ENCODE measurements at places on chromosomes 13 and 19. TPM values are rescaled to one million over a fixed set of nuclear protein-coding genes. Genes with fewer than 3 reads are reported as not detected.

DNA sequence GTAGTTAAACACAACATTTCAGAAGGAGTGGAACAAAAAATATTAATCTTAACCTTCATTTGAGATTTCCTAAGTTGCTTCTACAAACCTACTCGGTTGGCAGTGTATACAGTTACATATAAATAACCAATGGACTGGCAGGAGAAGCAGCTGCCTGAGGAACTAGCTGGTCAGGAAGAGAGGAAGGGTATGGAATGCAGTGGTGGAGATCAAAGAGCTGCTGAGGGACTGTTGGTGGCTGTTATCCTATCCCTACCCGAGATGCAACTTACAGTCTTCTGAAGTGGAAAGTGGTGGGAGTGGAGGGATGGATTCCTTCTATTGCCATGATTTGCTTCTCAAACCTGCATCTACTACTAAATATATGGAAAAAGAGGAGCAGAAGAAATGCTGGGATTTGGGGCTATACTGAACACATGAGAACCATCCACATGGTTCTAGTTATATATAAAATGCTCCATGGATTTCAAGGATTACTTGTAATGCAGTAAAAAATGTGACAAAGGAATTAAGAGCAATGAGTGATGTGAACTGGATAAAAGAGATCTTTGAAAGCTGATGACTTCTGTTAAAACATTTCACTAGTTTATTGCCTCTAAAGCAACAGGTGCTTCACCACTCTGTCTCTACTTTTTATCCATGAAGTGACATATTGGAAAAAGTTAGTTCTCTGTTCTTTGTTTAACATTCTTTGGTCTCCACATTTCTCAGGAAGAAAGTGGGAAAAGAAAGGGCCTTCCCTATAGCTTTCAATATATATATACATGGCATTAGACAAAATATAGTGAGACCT lies 29.9 kb downstream of the MICU2 start:
- no peak for DNase-seq

DNA sequence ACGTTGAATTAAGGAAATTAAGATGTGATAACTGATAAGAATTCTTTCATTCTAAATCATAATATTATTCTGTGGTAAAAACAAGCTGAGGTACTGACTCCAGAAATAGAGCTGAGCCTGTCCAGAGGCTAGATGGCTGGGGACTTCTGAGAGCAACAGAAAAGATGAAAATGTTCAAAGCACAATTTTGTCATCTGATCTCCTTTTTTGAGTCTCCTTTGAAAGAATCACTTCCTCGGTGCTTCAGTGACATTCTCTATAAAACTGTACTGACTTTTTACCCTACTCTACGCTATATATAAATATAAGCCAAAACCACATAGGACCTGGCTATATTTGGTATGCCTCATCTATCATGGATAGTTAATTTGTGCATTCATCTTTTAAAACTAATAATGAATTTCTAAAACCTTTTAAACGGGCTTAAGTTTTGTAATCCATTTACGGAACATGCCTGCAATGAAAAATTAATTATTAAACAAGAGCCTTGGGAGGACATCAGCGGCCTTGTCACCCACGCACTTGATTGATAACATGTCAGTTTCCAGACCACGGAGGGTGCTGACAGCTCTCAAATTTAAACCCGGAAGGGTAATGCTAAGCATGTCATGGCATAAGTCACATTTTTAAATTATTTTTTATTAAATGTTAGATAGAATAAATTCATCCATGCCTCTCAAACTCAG lies 235.5 kb downstream of the PCDH9 start:
- DNase-seq = no peak

DNA sequence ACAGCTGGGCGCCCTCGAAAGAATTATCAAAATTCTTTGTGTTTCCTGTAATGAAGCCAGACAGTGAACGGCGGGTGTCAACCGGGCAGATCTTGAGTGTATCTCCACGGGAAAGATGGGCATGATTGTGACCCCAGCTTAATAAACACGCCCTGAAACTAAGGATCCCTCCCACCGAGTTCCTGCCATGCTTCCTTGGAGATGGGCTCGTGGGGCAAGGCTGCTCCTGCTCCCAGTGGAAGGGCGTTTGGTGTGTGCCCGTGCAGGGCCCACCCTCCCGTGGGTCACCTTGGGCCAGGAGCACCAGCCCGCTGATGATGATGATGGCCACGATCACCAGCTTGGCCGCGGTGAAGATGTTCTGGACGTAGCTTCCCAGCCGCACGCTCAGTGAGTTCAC lies 7.4 kb downstream of the SLC7A9 start:
- DNase-seq = no peak

GRCh38 chr19:11264452-11265176 lies 2.3 kb upstream of the DOCK6 start:
- no peak for DNase-seq

- peak; percentile 8 for DNase-seq
These were observed 27.4 kb upstream of the SACS start for GRCh38 chr13:23460921-23461320.

- no peak for DNase-seq
These were observed 671.2 kb downstream of the UQCRFS1 start for GRCh38 chr19:28541602-28542393.

The FCAR gene
- 6.3 TPM for total RNA-seq

- DNase-seq = no peak
These were observed 188.5 kb downstream of the FOXO1 start for GRCh38 chr13:40477623-40478608.

The SSC5D gene
- 10.1 TPM for total RNA-seq

DNA sequence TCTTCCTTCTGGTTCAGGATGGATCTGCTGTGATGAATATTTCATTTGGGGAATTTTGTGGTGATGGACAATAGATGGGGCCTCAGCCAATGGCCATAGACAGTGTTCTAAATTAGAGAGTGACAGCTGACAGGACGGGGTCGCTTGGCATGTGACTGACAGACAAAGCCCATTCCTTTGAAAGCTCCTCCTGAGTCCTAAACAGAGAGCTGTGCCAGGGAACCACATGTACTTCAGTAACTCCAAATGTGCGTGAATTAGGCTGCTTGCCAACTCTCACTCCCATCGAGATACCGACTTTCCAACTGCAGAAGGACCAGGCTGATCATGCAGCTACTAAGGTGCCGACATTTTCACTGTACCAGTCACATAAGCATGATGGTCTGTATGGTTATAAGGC lies 187.7 kb downstream of the SHISA2 start:
- DNase-seq = no peak

DNA sequence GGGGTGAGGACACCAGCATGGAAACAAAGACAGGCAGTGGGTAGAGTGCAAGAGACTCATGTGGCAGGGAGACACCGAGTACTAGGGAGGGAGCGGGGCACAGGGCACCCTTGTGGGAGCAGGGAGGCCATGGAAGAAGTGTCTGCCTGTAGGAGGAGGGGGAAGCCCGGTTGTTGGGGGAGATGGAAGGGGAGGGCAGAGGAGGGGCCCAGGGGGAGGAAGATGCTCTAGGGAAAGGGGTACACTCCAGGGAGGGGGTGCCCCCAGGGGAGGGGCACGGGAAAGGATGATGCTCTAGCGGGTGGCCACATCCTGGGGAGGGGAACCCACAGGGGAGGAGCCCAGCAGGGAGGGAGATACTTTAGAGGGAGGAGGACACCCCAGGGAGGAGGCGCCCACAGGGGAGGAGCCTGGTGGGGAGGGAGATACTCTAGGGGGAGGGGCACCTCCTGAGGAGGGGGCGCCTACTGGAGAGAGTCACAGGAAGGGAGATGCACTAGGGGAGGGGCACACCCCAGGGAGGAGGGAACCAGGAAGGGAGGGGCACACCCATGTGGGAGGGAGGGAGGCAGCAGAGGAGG lies 24.9 kb downstream of the CPAMD8 start:
- no peak for DNase-seq

GRCh38 chr13:99339736-99340397 lies 32.7 kb upstream of the GPR183 start:
- peak; percentile 80 for DNase-seq

GRCh38 chr19:8481201-8481600 lies 21.2 kb downstream of the PRAM1 start:
- no peak for DNase-seq

The POLR2E gene
- total RNA-seq = 96.8 TPM

The NLRP4 gene
- not detected for total RNA-seq

- no peak for DNase-seq
These were observed 1.5 kb downstream of the KCNN1 start for GRCh38 chr19:17968362-17968761.

GRCh38 chr19:325173-325936 lies 19.2 kb downstream of the MIER2 start:
- DNase-seq = no peak

- DNase-seq = peak; percentile 92
These were observed 37.6 kb upstream of the C1QTNF9 start for GRCh38 chr13:24271601-24272451.

All from esophagus muscularis mucosa (tissue), 4 donors.